ENCODE measurements at places on chromosomes 4 and X.

DNA sequence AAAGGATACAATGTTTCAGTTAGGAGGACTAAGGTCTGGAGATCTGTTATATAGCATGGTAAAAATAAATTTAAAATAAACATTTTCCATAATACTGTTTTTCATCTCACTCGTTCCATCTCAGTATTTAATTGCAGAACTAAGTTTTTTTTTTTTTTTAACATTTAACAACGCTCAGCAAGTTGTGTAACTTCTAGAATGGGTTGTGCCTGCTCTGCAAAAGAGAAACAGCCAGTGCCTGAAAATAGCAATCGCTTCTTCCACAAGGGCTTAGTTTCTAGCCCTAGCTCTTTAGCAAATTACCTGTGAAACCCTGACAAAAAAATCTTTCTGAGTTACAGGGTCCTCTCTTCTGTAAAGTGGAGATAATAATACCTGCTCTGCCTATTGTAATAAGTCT is 41.9 kb downstream of the CNGA1 start:
- DNase-seq = no peak

DNA sequence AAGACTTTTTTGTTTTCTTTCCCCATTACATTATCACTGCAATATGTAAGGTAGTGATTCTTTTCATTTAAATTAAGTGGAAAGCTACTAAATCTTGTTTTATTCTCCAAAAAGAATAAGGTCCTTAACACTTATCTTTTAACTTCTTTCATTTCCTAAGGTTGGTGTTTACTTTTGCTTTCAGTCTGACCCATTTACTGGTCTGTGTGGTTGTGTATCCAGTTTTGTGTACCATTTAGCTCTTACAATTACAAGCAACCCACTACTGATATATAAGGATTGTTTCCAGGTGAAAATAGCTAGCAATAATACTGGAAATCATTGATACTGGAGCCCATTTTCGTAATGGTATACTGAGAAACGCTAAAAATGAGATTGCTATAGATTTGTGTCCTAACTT is 123.1 kb upstream of the CXorf66 start:
- DNase-seq = no peak

DNA sequence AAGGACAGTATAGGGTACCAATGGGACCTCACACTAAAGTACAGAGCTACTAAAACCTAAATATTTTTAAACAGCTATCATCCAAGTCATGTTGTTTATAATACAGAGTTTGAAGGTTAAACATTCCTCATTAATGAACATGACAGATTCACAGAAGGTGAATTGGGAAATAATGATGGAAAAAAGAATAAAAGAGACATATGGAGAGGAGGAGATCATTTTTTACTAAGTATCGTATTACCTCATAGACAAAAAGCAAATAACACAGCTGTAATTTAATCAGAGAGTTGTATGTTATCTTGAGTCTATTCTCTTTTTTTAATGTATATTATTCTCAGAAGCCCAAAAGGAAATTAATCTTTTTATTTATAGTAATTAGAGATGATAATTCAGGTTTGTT is 7.9 kb downstream of the PLK4 start:
- no peak for DNase-seq

DNA sequence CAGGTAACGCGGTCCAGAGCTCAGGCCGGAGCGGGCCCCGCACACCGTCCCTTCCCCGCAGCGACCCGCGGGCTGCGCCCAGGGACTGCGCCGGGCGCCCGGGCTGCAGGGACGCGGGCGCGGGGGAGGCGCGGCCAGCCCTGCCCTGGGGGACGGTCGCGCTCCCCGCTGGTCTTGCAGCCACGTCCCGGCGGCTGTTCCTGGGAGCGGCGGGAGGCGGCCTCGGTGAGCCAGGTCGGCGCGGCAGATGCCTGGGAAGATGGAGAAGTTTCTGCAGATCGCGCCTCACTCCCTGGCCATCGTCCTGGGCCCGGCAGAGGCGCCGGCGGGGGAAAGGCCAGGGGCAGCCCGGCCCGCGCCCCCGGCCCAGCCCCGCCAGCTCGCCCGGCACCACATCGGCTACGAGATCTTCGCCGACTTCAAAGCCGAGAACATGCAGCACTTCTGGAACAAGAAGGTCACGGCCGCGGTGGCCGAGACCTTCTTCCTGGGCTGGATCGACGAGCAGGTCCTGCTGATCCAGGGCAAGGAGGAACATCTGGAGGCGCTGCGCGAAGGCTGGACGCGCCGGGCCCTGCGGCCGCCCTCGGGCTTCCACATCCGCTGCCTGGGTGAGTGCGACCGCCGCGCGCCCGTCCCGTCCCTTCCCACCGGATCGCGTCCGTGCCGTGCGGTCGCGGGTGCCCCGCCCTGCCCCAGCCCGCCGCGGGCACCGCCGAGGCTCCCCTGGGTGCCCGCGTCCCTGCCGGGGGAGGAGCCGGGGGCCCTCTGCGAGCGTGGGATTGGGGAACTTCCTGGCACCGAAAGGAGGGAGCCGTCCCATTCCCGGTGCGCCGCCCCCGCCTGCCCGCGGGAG is 107.4 kb upstream of the STOX2 start:
- DNase-seq = peak; percentile 62

- no peak for DNase-seq
Measured at GRCh38 chrX:45860450-45860849, 659.8 kb upstream of the DIPK2B start.

DNA sequence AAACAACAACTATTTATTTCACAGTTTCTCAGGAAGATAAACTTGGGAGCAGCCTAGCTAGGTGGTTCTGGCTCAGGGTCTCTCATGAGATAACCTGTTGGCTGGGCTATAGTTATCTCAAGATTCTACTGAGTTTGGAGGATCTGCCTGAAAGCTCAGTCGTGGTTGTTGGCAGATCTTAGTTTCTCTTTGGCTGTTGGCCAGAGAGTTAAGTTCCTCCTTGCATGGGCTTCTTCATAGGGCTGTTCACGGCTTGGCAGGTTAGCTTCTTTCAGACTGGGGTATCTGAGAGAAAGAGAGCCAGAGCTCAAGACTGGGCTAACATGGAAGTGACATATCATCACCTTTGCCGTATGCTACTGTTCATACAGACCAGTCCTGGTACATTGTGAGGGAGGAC is 28.7 kb downstream of the SEC24B start:
- no peak for DNase-seq

GRCh38 chr4:153146031-153146430 is 58.2 kb upstream of the TRIM2 start:
- peak; percentile 78 for DNase-seq

- DNase-seq = no peak
Measured at GRCh38 chr4:173807347-173807746, 277.3 kb upstream of the HAND2 start.

DNA sequence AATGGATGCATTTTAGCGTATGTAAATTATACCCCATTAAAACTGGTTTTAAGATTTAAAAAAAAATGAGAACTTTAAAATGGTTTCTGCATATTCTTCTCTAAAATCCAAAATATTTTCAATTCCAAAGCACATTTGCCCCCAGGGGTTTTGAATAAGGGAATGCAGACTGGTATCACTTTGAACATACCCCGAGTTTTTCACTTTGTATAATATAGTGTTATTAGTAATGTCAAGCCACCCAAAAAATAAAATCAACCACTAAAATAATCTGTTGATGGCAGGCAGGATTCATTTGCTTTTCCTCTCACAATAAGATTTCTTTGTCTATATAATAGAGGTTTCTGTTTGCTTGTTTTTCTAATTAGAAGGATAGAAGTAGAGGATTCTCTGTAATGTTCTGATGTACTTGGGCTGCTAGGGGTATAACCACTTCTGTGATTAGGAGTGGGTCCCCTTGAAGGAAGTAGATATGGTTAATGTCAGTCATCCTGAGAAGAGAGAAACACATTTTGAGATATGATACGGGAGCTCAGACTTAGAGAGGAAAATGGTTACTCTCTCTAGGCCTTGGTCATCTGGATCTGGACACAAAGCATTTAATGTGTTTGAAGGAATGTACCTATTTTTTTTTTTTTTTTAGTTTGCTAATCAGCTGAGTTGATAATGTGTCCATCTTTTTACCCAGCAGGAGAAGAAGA is 9.3 kb upstream of the LIN54 start:
- no peak for DNase-seq

GRCh38 chrX:120457766-120458180 is 11.3 kb downstream of the LAMP2 start:
- DNase-seq = no peak

GRCh38 chr4:153976954-153977353 is 188.1 kb upstream of the SFRP2 start:
- no peak for DNase-seq

- no peak for DNase-seq
Measured at GRCh38 chr4:150746156-150746555, 164.2 kb downstream of the MAB21L2 start.

DNA sequence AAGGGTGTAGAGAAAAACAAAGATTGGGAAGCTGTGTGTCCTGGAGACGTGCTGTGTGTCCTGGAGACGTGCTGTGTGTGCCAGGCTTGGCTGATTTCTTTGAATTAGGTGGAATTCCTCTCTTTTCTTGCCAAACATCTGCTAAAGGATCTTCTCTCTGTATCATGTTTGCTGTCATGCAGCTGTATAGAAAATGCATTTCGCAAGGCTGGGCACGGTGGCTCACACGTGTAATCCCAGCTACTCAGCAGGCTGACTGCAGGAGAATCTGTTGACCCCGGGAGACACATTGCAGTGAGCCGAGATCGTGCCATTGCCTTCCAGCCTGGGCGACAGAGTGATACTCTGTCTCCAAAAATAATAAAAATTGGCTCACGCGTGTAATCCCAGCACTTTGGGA is 187.0 kb downstream of the CRLF2 start:
- no peak for DNase-seq

DNA sequence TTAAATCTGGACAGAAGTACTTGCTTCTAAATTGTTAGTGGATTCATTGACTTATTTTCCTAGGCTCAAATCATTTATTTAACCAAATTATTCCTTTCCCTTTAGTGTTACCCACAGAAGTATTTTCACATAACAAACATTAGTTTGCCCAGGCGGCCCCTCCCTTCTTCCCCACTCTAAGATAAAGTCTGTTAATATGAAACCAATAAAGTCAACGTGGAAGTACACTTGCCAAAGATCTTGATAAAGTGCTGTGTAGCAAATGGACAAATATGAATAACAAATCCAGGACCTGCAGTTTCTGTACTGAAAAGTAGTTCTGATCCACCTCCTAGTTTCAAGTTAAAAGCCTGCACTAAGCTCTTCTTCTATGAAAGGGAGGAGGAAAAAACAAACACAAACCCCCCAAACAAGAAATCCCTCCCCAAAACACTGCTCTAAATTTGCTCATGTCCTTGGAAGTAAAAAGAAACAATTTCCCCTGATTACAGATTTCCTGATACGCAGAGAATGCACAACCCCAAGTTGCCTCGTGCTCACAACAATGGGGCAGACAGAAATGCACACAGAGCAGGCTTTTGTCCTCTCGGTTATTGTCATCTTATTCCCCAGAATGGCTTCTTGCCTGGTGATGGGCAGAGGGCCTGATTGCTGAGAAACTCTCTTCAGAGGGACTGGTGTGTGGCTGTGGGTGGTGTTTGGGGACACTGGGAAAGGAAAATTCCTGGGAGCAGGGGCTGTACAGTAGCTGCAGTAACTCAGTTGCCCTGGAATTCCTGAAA is 23.2 kb downstream of the TMSB4X start:
- DNase-seq = no peak

DNA sequence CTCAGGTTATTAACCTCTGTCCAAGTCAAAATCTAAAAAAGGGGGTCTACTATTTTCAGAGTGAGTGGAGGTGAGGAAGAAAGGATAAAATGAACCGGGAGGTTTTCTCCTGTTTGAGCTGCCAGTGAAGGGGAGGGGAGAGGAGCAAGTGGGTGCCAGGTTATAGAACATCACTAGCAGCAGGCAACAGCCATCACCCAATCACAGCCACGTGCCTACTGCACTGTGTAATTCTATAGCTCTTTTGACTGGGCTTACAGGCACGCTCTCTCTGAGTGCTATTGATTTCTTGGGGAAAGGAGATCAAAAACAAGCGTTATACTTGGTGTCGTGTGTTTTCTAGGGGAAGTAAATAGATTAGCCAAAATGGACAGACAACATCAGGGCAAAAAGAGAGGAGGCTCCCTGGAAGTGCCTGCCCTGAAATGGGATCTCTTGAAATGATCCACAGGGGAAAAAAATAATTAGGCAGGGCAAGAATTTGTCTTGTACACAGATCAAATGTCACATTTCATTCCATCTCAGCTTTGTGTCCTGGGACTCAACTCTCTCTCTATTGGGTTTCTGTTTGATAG is 300.5 kb upstream of the LCORL start:
- no peak for DNase-seq

GRCh38 chrX:11254417-11255109 is 38.6 kb upstream of the AMELX start:
- DNase-seq = no peak

- DNase-seq = no peak
Measured at GRCh38 chrX:139647597-139647996, 60.4 kb downstream of the MCF2 start.

- no peak for DNase-seq
Measured at GRCh38 chr4:84790769-84791565, 175.5 kb downstream of the WDFY3 start.

DNA sequence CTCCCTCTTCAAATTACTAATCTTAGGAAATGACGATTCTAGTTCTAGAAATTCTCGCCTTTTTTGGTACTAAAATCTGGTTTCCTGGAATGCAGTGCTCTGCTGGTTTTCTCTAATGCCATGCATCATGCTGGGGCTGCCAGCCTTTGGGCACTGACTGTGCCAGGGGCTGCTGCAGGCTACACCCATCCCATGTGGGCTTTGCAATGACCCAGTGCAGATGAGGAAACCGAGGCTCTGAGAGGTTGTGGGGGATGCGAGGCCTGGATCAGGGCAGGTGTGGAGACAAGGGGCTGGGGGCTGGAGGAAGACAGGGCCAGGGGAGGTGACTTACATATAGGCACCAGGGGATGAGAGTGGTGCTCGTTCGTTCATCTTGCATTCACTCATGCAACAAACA is 95.3 kb downstream of the HMX1 start:
- DNase-seq = no peak

GRCh38 chr4:11735651-11736050 is 307.0 kb upstream of the HS3ST1 start:
- no peak for DNase-seq

DNA sequence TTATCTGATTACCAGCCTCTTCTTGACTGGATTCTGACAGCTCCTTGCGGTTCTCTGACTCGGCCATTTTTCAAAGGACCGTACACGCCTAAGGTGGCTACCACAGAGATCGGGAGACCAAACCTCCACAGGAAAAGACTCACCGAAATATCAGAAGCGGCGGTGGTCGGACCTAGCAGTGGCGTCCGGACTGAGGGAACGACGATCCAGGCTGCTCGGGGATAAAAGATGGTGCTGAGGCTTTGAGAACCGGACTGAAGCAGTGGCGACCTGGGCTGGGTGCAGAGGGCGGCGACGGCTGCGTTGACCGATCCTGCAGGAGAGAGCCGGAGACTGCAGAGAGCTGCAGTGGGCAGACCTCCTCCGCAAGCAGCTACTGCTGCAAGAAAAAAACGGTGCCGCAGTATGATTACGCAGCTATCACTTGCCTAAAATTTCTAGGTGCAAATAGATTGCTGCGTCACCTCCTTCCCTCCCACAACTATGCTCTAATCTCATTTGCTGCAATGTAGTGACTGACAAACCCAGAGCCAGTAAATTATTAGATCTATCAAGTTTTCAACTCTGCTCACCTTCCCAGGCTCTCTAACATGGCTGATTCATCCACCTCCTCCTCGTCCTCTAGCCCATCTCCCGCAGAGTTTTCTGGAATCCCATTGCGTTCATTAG is at the start of gene NAP1L2:
Gene NAP1L2, minus strand, starts transcription at position 426 of the 669 bp plus-strand sequence. Its CDS starts 359 bp downstream, at position 67.
- peak; percentile 54 for DNase-seq
